ENCODE measurements at places on chromosomes 16 and 17.

DNA sequence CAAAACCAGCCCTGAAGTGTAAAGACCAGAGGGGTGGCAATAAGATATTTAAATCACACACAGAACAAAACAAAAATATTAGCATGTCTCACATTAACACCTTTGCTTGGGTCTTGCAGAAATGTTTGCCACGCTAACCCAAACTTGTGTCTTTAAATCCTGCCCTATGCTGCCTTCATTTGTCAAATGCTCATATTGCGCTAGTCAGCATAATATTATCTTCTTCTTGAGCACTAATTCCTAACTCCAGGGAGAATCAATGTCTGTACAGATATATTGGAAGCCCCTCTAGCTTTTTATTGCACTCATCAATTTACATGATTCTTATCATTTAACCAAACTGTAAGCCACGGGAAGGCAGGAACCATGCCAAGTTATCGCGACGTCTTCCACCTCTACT is 614.8 kb upstream of the SOX9 start:
- no peak for DNase-seq

- no peak for DNase-seq
Observed at GRCh38 chr16:19396555-19397011, 21.1 kb upstream of the TMC5 start.

DNA sequence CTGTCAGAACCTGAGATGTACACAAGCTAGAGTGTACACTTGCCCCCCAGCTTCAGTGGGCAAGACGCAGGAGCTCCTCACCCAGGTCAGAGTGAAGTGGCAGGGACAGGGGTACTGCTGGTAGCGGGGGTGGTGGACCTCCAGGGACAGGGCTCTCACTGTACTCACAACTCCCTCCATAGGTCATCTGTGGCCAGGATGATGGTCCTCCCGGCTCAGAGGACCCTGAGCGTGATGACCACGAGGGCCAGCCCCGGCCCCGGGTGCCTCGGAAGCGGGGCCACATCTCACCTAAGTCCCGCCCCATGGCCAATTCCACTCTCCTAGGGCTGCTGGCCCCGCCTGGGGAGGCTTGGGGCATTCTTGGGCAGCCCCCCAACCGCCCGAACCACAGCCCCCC is 2.7 kb downstream of the NXPH3 start:
- no peak for DNase-seq

DNA sequence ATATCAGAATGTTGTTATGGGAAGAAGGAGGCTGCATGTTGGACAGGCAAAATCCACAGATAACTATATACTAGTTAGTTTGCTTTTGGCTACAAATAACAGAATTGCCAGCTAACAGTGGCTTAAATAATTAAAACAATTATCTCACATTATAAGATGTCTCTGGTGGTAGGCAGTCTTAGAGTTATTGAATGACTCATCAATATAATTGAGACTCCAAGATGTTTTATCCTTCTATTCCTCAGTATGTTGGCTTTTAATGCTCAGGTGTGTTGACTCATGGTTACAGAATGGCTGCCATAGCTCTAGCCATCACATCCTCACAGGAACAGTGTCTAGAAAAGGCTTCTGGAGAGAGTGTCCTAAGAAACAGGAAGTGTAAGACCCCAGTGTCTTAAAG is 11.1 kb downstream of the CHP2 start:
- no peak for DNase-seq

DNA sequence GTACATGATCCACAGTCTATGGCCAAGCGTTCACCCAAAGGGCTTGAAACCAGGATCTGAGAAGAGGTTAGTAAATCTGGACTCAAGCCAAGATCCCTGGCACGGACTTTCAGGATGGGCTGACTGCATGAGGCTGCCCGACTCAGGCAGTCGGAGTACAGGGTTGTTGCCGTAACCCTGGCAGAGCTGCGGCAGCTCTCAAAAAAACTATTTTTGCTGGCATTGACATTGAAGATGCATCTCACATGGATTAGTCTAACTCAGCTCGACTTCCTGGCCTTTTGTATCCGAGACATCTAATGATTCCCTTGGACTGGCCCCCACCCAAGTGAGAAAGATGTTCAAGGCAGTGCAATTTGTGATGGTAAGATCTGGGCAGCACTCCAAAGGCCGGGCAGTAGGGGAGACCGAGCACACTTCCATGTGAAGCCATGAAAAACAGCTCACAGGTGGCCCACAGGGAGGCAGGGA is 6.2 kb downstream of the SLC47A1 start:
- no peak for DNase-seq

DNA sequence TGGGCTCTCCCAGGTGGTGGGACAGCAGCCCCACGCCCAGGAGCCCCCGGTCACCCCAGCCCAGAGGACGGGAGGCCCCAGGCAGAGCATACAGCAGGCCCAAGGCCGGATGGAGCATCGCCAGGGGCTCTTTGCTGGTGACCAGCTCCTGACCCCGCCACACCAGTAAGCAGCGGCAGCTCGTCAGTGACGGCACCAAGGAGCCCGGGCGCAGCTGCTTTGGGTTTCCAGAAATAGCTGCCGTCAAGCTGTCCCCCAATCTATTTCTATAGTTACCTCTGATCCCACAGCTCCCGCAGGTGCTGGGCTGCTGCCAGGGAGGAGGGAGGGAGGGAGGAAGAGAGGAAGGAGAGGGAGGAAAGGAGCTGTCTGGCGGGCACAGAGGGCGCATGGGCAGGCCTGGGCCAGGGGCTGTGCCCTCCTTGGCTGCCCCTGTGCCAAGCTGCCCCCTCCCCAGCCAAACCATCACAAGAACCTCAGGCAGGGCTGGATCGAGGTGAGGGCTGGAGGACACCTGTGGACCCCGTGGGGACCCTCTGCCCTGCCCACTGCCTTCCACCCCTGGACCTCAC is 10.8 kb upstream of the RASD1 start:
- peak; percentile 82 for DNase-seq

DNA sequence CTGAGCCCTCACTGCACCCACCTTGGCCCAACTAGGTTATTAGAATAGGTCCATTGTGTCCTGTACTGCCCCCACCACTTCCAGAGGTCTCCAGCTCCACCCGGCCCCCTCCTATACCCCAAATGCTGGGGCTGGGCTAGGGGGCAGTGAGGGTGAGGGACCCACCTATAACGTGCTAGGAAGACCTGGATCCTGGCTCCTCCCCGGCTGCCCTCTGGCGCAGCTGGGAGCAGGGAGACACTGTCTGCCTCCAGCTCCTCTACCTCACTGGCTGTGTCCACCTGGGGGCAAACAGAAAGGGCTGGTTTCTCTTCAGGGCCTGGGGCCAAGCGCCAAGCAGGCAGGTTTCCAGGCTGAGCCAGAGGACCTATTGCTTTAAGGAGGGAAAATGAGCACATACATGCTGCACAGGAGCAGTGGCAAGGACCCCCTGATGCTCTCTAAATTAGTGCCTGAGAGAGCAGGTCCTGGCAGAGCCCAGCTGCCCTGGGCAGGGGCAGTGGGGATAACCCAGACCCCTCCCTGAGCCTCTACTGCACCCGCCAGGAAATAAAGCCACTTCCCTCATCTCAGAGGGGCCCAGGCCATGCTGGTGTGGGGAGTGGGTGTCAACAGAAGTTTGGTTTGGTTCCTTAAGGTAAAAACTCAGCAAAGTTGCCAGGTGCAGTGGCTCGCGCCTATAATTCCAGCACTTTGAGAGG is 12.2 kb downstream of the TSPOAP1 start:
- no peak for DNase-seq

GRCh38 chr16:65845466-65846209 is 520.9 kb upstream of the CDH5 start:
- no peak for DNase-seq

GRCh38 chr17:78032166-78032565 is 73.7 kb downstream of the TNRC6C start:
- no peak for DNase-seq

GRCh38 chr17:79648181-79648831 is 37.5 kb upstream of the RBFOX3 start:
- no peak for DNase-seq

DNA sequence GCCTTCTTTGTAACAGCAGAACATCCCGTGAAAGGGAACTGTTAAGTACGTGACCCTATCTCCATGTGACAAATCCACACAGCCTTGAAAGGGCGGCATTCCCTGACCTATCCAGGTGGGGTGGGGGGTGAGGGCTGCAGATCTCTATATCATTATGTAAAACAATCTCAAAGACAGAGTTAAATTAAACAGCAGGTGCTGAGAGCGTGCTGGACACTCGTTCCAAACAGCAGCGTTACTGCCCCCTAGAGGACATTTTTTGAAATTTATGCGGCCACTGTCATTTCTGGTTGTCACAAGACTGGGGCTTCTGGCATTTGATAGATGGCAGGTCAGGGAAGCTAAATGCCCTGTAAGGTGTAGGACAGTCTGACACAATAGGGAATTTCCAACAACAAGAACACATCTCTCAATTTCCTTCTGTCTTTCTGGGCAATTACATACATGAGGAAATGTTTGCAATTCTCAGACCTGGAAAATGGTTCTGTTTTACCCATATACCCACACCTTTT is 6.7 kb upstream of the SLC25A39 start:
- peak; percentile 60 for DNase-seq

All from Right ventricle myocardium superior (tissue), 1 donor.